Uterus (tissue), 4 donors: ENCODE measurements at places on chromosomes 11 and 22. TPM values are rescaled to one million over a fixed set of nuclear protein-coding genes. Genes with fewer than 3 reads are reported as not detected.

The MTCH2 gene
- total RNA-seq = 24.8 TPM

The OR11H1 gene
- not detected for total RNA-seq

The CD6 gene
- total RNA-seq = 2.0 TPM

The OR5D13 gene
- total RNA-seq = not detected

The NEFH gene
- 0.46 TPM for total RNA-seq

The FGF19 gene
- not detected for total RNA-seq

The TKFC gene
- 17.6 TPM for total RNA-seq

The OTOG gene
- total RNA-seq = not detected

The CD3G gene
- total RNA-seq = not detected

The RAB39A gene
- total RNA-seq = 0.26 TPM

The P4HA3 gene
- 1.9 TPM for total RNA-seq

The ELMOD1 gene
- not detected for total RNA-seq

The NCAM1 gene
- total RNA-seq = 204 TPM

The SYCE3 gene
- total RNA-seq = not detected

The EIF3F gene
- total RNA-seq = 261 TPM

The RASD2 gene
- not detected for total RNA-seq

The POU2AF3 gene
- total RNA-seq = 1.5 TPM

The C11orf86 gene
- total RNA-seq = not detected

The DUSP8 gene
- 1.9 TPM for total RNA-seq

The PRR33 gene
- not detected for total RNA-seq
